ENCODE measurements at places on chromosomes 3 and 15.
A peak's percentile ranks its signal among the peaks of the same experiment; 100 is the strongest.

GRCh38 chr3:188122571-188123169 is 31.3 kb upstream of the LPP start:
- no peak for DNase-seq

- DNase-seq: no peak
Observed at GRCh38 chr15:100803171-100803440, 76.5 kb upstream of the ALDH1A3 start.

DNA sequence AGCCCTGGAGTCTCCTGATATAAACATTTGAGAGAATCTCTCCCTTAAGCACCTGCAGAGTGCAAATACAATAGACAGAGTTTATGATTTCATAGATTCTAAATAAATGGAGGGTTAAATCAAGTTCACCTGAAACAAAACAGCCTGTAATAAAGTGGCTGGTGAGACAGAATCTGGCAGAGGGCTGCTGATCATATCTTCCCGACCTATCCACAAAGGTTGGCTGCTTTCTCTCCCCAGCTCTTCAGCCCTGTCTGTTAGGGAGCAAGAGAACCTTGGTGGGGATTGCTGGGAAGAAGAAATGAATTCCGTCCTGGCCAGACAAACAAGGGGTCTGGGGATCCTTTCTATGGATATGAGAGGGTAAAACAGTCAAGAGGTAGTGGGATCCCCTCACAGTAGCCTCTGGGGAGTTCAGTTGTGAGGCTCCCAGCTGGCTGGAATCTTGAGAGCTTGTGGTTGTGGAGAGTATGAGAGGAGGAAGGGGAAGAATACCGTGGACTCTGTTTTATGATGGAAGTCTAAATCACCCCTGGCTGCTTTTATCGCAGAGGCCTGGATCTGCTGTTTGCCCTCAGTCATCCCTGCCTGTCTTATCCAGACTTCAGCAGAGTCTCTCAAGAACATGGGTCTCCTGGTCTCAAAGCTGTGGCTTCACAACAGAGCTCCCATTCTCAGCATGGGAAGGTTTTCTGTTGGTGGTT is 451.3 kb downstream of the NTRK3 start:
- no peak for DNase-seq

- DNase-seq: peak; percentile 2
Observed at GRCh38 chr15:100383302-100384107, 41.7 kb upstream of the ADAMTS17 start.

- peak; percentile 41 for DNase-seq
Observed at GRCh38 chr3:70771426-70772147, 459.1 kb upstream of the MDFIC2 start.

GRCh38 chr3:105606016-105606415 is 239.3 kb downstream of the ALCAM start:
- DNase-seq: peak; percentile 56

DNA sequence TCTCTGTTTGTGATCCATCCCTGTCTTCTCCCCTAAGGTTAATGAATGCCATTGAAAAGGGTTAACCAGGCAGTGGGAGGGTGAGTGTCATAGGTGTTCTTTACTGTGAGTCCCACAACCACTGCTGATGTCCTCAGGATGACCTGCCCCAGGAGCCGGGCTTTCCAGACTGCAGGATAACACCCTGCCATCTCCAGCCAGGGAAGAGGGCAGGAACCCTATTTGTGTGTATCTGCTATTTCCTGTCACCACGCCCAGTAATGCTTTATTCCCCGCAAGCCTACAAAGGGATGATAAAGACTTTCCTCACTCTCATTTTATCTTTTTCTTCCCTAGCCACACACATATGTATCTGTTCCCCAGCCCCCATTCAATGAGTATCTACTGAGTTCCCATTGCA is 15.6 kb upstream of the CTXND1 start:
- no peak for DNase-seq

GRCh38 chr3:17941152-17941551 is 198.7 kb upstream of the TBC1D5 start:
- no peak for DNase-seq

- DNase-seq: no peak
Observed at GRCh38 chr3:162262129-162262528, 765.5 kb downstream of the OTOL1 start.

DNA sequence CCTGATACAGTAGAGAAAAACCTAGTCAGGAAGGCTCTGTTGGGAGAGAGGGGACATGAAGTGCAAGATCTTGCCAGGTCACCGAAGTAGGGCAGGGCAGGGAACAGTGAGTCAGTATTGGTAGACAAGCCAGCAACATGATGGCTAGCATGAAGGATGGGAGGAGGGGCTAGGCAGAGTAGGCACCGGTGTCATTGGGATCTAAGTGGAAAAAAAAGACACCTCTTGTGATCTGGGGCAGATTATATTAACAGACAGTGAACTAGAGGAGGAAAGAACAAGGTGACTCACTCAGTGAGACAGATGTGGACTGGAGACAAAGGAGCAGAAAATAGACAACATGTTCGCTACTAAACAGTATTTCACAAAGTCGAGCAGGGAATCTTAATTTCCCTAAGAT is 149.2 kb upstream of the SLC24A5 start:
- no peak for DNase-seq

DNA sequence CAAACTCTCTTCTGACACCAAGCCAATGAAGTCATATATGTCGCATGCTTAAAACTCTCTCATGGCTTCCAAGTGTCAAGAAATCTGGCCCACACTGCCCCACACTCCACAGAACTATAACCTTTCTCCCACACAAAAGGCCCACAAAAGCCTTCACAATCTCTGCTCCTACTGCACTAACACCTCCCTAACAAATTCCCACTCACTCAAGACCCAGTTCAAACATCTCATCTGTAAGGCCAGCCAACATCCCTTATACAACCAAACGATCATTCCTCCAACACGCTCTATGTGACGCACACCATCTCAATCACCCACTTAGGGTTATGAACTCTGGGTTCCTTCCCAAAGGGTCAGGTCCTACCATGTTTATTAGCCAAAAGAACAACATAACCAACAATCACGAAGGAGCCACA is 13.5 kb downstream of the TBC1D2B start:
- DNase-seq: peak; percentile 56

DNA sequence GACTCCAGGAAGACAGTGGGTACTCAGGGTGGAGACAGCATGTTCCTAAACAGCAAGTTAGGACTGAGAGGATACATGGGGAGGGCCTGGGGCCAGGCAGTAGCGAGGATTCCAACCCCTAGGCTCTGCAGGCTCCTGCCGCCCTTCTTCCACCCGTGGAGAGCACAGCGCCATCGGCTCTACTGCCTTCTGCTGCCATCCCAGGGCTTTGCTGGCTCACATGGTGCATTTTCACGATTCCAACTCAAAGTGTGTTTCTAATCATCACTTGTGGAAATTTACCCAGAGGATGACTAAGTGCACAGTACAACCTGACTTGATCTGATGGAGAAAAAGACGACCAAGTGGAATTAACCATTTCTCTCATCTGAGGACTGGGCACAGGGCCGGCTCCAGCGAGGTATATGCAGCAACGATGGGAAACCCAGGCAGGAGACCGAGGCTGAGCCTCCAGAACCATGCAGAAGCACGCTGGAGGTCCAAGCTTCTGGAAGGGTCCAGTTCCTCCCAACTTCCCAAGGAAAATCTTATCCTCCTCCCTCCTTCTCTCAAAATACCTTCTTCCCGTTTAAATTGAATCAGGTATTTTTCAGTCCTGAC is 104.6 kb downstream of the LRIG1 start:
- DNase-seq: peak; percentile 26
